Activated effector memory CD4-positive, alpha-beta T cell treated with anti-CD3 and anti-CD28 coated beads, Interleukin-2, amount 50 U/mL, for 16 hours (primary cell): ENCODE measurements at places on chromosomes 12 and 14.

GRCh38 chr12:19440019-19440858 lies 947 bp downstream of the AEBP2 start:
- peak; percentile 86 for DNase-seq

DNA sequence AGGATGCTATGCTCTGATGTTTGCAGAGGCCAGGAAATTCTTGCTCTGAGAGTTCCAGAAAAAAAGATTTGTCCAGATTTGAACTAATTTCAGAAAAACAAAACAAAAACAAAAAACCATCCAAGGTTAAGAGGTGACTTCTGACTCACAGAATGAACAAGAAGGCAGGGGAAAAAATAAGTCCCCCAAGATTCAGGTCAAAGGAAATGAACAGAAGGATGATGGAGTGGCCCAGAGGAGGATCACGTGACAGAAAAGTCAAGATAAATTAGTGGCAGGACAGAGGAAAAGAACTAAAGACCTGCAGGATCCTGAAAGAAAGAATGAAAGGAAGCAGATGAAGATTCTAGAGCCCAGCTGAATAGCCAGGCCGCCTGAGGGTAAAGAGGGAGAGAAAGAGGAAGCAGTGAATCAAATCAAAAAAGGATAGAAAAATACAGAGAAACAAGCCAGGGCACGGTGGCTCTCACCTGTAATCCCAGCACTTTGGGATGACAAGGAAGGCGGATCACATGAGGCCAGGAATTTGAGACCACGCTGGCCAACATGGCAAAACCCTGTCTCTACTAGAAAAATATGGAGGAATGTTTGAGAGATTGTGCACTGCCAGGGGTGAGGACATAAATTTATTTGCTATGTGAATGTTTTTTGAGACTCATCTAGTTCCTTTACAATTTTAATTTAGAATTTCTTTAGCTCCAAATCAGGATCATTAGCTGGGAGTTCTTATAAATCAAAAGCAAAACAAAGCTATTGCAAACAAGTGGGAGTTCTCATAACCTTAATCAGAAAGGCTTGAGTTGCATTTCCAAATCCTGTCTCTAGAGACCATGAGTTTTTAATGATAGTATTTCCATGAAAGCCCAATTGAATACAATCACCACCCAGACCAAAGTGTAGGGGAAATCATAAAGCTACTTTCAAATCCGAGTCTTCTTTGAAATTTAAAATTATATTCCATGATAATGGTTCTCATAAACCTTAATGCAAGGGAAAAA lies 217.1 kb upstream of the PLEKHG7 start:
- DNase-seq = no peak

DNA sequence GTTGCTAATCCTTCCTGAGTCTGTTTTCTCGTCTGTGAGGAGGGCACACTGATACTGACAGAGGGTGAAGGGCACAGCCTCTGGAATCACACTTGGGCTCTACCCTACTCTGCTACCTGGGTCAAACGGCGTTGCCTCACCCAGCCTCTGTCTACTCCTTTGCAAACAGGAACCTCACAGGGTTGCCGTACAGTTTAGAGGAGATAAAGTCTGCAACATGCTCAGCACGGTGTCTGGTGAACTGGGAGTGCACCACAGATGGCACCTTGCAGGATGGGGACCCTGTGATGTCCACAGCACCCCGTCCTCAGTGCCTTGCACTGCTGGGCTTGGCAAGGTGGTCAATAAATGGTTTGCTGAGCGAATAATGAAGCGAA lies 38.3 kb downstream of the TESC start:
- DNase-seq = no peak

- DNase-seq = no peak
Observed at GRCh38 chr12:124828264-124829007, 35.2 kb downstream of the SCARB1 start.

DNA sequence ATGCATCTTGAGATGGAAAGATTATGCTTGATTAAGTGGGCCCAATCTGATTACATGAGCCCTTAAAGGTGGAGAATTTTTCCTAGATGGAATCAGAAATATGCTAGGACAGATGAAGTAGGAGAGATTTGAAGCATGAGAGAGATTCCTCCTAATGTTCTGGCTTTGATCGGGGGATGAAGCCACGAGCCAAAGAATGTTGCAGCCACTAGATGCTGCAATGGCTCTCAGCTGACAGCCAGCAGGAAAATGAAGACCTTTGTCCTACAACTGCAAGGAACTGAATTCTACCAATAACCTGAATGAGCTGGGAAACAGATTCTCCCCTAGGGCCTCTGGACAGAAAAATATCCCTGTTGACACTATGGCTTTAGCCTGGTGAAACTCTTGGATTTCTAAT lies 82.6 kb upstream of the ATP2B1 start:
- DNase-seq = no peak

DNA sequence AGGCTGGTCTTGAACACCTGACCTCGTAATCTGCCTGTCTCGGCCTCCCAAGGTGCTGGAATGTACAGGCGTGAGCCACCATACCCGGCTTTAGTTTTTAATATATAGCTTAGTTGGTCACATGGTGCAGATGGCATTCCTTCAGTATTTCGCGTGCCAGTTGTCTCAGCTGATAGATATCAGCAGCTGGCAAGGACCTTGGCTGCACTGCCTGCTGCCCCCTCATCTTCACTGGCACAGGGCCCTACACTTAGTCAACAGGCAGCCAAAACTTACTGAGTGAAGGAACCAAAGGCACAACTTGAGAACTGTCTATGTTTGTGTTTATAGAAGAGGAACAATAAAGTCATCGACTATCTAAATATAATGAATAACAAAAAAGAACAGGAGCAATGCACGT lies 31.0 kb downstream of the EID3 start:
- DNase-seq = no peak

DNA sequence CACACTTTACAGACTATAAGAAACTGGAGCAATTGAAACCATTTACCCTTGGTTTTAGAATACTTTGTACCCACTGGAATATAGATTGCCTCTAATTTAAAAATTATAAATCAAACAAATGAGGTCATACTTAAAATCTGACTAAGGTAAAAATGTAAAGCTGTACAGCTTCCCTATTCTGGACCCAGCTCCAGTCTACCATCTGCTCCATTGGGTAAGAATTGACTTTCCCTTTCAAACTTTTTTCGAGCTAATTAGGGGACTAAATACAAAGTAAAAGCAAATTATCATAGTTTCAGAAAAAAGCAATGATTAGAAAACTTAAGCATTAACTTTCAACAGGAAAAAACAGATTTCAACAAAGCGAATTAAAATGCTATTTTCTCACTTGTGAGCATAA lies 4.3 kb downstream of the KRR1 start:
- DNase-seq = no peak

DNA sequence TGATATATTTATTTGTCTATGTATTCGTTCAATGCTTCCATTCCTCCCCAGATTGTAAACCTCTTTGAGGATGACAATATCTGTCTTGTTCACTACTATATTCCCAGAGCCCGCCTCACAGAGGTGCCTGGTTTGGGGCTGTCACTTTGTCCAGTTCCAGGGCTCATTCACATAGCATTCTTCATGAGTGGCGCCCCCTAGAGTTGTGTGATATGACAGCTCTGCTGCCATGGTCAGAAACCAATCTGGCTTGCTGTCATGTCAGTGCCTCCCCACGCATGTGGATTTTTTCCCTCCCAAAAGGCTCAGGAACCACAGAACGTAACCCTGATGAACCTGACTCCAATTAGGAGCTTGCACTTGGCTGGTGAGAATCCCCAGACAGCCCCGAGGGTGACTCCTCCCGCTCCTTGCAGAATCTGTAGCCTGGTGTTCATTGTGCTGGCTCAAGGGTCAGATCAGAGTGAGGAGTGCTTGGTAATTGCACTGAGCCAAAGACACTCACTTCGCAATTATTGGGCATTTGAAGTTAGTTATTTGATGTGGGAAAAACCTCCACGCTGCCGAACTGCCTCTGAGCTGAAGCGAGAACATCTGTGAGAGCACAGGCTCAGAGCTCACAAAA lies 145.5 kb downstream of the PTPN11 start:
- no peak for DNase-seq

- no peak for DNase-seq
Observed at GRCh38 chr14:58245562-58245961, 919 bp downstream of the PSMA3 start.

- DNase-seq = peak; percentile 78
Observed at GRCh38 chr14:76876076-76876475, 49.9 kb downstream of the LRRC74A start.

DNA sequence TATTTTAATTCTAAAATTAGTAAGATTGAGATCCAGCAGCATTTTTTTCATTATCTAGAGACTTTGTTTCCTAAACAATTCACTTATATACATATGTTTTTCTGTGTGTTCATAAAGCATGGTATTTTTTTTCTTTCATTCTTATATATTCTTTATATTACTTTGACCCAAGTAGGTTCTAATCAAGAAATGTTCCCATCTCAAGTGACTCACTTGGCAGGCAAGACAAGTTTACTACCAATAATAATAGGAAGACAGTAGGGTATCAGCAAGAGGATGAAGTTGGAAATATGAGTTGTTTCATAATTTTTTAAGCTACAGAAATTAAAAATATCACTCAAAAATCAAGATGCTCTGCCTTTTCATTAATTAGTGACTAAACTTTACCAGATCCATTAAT lies 613.4 kb upstream of the ATP2B1 start:
- no peak for DNase-seq

GRCh38 chr14:103559766-103560165 lies 2.7 kb downstream of the BAG5 start:
- DNase-seq = no peak

- no peak for DNase-seq
Observed at GRCh38 chr12:42236017-42236416, 2.0 kb downstream of the YAF2 start.

DNA sequence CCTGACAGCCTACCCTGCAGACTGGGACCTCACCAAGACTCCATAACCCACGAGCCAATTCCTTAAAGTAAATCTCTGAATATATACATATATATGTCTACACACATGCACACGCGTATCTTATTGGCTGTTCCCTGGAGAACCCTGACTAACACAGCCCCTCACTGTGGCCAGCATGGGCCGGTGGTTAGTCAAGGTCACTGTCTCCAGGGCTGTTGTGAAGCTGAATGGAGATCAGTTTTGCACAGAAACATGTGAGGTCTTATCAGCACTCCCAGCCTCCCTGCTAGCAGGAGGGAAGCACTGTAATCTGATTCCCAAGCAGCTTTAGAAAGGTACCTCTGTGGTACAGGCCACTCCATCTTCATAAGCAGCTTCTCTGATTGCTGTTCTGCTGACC lies 46.6 kb upstream of the PLEKHG6 start:
- no peak for DNase-seq

- DNase-seq = peak; percentile 55
Observed at GRCh38 chr12:49549735-49550692, 11.2 kb downstream of the KCNH3 start.

GRCh38 chr14:37466623-37467088 lies 128.4 kb downstream of the FOXA1 start:
- DNase-seq = no peak

DNA sequence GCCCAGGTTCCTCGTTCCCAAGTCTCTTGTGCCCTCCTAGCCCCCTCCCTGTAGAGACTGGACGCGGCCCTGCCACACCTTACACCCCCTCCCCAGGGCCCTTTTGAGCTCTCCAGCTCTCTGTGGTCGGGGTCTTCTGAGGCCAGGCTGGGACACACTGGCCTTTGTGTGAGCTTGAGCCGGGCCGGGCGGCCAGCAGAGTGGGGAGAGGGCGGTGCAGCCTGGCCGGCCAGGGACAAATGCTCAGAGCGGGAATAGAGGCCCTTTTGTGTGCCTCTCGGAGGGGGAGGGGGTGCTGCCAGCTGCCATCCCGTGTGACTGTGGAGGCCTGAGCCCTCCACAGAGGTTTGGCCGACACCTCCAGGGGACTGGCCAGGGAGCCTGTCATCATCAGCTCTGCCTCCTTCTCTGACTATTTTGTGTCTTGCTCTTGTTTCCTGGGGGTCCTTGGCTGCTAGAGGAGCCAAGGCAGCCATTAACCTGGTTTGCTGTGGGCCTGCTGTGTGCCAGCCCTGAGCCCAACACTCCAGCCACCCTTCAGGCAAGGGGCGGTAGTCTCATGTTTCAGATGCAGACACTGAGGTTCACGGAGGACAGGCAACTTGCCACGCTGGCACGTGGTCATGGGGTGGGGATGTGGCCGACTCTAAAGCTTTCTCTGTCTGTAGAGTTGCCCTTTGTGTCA lies 13.6 kb downstream of the FAM222A start:
- DNase-seq = no peak

GRCh38 chr14:55430024-55430690 lies 10.3 kb downstream of the TBPL2 start:
- no peak for DNase-seq

DNA sequence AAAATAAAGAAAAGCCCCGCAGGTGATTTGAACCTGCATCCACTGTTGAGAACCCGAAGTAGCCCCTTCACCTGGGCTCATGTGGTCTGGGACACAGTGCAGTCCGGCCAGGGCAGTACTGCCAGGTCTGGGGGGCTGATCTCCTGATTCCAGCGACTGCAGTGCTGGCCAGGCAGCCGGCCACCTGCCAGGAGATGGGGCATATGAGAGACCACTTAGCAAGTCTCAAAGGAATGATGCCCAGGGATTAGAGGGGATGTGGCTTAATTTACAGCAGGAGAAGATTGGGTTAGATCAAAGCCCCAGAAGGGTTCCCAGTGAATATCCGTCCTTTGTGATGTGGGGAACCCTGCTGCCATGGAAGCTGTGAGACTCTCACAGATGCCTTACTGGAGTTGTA lies 113.3 kb downstream of the PRMT8 start:
- no peak for DNase-seq

DNA sequence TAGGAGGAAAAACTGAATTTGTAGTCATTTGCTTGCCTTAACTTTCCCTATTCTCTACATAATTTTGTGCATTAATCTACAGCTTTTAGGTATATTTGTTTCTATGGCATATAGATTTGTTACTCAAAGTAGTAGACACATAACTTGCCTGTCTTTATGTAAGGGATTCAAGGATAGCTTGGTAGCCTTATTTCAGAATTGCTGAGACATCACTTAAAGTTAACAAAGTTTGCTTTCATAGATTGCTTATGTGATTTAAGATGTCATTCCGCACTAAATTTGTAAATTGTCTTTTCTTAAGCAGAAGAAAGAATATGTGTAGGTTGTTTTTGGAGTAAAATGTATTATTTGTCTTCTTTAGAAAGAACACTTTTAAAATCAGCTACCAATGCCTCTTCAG lies 477.7 kb upstream of the NOVA1 start:
- DNase-seq = no peak

GRCh38 chr12:47776471-47777143 lies 3.6 kb downstream of the SLC48A1 start:
- no peak for DNase-seq

- DNase-seq = peak; percentile 22
Observed at GRCh38 chr14:68696721-68697495, 96.0 kb downstream of the ZFP36L1 start.

GRCh38 chr14:99225436-99226203 lies 46.4 kb downstream of the BCL11B start:
- DNase-seq = no peak

DNA sequence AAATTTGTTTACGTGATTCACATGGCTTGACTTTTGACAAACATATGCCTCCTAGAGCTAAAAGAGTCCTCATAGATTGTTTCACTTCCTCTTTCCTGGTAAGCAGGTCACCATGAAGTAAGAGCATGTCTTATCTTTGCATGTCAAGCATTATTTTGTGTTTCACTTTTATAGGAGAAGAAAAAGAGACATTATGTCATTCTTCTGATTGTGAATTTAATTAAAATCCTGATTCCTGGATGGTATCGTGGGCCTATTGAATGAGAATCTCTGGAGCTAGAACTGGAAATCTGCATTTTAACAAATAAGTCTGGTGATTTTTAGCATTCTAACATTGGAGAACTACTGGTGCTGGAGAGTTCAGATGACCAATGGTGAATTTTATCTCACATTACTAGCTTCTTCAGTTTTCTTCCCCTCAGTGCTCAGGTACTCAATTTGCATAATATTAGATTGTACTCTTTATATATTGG lies 218.6 kb upstream of the ATP2B1 start:
- DNase-seq = no peak
